ENCODE measurements at places on chromosomes 5 and 9. TPM values are rescaled to one million over a fixed set of nuclear protein-coding genes. Genes with fewer than 3 reads are reported as not detected.

Gene GARIN3
- total RNA-seq = 0.50 TPM

Gene IFNA2
- not detected for total RNA-seq

Gene GZMA
- 13.3 TPM for total RNA-seq

Gene FLT4
- 8.2 TPM for total RNA-seq

Gene GLDC
- total RNA-seq = 3.1 TPM

DNA sequence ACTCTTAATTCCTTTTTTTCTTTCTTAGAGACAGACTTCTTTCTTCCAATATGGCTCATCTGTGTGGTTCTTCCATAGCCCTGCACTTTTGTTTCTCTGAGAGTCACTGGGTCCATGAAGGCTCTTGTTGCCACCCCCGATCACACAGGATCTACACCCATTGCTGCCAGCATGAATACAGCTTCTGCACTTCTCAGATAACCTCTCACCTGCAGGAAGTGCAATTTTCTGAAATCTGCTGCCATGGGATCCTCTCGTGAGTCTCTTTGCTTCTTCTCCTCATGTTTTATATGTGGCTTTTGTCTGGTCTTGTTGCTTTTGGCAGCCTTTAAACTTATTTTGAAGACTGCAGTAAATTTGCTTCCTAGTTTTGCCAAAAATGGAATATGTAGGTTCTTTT is 171.2 kb downstream of the TMEM167A start:
- H3K27ac ChIP-seq = no peak overlapping the region
- H3K27me3 ChIP-seq = no peaks in the 10 kb centered on the region
- no peaks in the 10 kb centered on the region for H3K36me3 ChIP-seq
- no peak for DNase-seq
- no peak overlapping the region for H3K4me3 ChIP-seq

GRCh38 chr9:21558079-21558478 is 76.0 kb upstream of the IFNE start:
- DNase-seq = no peak
- H3K27me3 ChIP-seq = peaks cover 34% of the 10 kb centered on the region
- no peak overlapping the region for H3K27ac ChIP-seq
- peaks cover 11% of the 10 kb centered on the region for H3K4me1 ChIP-seq
- no peak overlapping the region for H3K4me3 ChIP-seq

DNA sequence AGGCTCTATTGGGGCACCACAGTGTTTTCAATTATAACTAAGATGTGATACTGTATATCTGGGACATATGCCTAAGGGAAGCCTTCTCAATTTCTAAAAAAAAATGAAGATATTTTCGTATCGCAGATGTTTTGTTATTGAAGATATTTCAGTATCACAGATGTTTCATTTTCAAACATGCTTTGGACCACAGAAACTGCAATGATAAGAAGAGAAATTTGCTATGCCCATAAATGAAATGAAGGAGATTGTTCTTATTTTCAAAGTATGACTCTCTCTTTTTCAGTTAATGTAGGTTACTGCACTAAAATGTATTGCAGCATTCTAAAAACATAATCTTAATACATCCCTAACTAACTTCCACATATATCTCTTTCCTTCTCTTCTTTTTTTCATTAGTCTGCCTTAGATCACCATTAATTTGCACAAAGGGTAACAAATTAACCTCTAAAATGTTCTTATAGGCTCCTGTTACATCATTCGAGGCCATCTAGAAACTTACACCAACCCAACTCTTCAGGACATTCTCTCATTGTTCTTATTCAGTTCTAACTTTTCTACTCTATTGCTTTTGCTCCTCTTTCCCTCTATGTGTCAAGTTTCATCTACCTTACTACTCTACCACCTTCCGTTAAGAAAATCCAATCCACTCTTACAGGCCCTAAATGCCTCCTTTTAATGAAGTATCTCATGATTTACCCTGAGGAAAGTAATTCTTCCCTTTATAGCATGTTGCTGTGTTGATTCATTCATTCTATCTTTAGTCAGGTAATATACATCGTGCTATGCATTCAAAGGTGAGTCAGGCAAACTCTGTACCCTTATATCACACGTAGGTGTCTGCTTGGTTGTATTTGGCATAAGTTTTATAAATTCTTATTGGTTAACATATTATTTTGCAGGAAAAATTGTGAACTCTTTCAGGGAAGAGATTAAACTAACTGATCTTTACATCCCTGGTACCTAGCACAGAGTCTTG is 70.5 kb downstream of the ST8SIA4 start:
- H3K4me3 ChIP-seq = no peak overlapping the region
- no peaks in the 10 kb centered on the region for H3K36me3 ChIP-seq
- no peak for DNase-seq
- H3K27me3 ChIP-seq = no peaks in the 10 kb centered on the region

- H3K27ac ChIP-seq = no peak overlapping the region
- DNase-seq = no peak
- no peaks in the 10 kb centered on the region for H3K36me3 ChIP-seq
- H3K4me3 ChIP-seq = no peak overlapping the region
These were observed 20.2 kb upstream of the GNPDA1 start for GRCh38 chr5:142032747-142033631.

DNA sequence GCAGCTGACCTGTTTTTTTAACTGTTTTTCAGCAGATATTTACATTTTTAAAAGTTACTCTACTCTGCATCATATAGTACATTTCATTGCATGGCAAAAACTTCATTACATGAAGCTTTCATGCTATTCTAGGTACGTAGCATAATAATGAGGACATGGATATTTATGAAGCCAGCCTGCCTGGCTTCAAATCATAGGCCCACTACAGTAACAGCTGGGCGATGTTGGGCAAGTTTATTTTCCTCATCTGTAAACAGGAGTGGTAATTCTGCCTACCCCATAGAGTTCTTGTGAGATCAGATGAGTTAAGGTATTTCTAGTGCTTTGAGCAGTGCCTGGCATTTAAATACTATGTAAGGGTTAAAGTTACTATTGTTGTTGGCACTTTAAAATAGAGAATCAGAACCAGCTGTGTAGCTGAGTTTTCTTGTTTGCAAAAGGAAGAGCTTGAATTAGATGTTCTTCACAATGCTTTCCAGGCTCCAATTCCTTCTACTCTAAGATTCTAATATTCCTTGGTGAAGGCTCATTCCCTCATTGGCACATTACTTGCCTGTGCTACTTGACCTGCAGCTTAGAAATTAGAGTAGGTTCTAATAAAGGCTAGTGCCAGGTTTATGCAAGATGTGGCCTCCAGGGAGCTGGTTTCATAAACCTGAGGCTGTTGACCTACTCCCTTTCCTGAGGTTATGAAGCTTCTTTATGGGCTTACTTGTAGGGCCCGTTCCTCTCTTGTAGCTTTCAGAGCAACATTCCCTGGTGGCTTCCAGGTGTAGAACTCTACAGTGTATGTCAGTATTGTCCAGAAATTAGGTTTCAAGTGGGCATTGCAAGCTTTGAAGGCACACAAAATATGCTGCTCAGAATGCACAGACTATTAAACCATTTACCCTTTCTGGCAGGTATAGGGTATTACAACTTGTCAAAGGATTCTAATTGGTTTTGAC is 14.5 kb downstream of the ANP32B start:
- no peak for DNase-seq
- H3K4me3 ChIP-seq = no peak overlapping the region
- H3K4me1 ChIP-seq = peaks cover 16% of the 10 kb centered on the region
- no peaks in the 10 kb centered on the region for H3K27me3 ChIP-seq
- peaks cover 12% of the 10 kb centered on the region for H3K36me3 ChIP-seq
- H3K27ac ChIP-seq = no peak overlapping the region

DNA sequence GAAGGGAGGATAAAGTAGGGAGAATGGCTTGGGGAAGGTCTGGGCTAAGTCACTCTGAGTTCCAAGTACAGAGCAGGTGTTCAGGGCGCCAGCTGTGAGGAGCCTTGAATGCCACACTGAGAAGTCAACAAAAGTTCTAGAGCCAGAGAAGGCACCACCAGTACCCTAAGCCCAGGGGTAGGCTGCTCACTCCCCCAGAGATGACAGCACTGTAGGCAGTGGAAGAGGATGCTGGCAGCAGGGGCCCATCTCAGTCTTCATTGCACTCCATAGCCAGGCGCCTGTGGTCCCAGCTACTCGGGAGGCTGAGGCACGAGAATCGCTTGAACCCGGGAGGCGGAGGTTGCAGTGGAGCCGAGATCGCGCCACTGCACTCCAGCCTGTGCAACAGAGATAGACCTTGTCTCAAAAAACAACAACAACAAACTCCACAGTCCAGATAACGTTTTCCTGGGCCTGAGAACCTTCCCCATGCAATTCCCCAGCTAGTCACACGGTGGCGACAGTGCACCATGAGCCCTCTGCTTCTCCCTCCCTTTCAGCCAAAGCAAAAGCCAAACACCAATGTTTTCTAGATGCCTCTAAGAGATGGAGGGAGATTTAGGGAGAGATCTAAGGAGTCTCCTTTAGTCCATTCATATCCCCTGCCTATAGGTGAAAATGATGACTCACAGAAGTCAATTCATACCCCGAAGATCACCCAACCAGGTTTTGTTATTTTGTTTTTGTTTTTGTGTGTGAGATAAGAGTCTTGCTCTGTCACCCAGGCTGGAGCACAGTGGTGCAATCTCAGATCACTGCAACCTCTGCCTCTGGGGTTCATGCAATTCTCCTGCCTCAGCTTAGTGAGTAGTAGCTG is 19.8 kb upstream of the NSD1 start:
- no peak overlapping the region for H3K27ac ChIP-seq
- no peak overlapping the region for H3K4me3 ChIP-seq
- H3K4me1 ChIP-seq = peaks cover 16% of the 10 kb centered on the region
- DNase-seq = peak; percentile 82

GRCh38 chr9:83267741-83268140 is 204.8 kb upstream of the RASEF start:
- no peak overlapping the region for H3K4me3 ChIP-seq
- no peak overlapping the region for H3K27ac ChIP-seq
- no peak for DNase-seq
- no peaks in the 10 kb centered on the region for H3K36me3 ChIP-seq

DNA sequence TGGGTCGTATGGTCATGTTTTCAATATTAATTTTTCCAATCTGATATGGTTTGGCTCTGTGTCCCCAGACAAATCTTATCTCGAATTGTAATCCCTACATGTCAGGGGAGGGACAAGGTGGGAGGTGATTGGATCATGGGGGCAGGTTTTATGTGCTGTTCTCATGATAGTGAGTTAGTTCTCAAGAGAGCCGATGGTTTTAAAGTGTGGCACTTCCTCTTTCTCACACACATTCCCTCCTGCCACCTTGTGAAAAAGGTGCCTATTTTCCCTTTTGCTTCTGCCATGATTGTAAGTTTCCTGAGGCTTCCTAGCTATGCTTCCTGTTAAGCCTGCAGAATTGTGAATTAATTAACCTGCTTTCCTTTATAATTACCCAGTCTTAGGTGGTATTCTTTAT is 309.1 kb upstream of the GRIN3A start:
- H3K4me3 ChIP-seq = no peak overlapping the region
- no peaks in the 10 kb centered on the region for H3K36me3 ChIP-seq
- H3K4me1 ChIP-seq = no peaks in the 10 kb centered on the region
- DNase-seq = no peak
- no peaks in the 10 kb centered on the region for H3K27me3 ChIP-seq
- H3K27ac ChIP-seq = no peak overlapping the region

DNA sequence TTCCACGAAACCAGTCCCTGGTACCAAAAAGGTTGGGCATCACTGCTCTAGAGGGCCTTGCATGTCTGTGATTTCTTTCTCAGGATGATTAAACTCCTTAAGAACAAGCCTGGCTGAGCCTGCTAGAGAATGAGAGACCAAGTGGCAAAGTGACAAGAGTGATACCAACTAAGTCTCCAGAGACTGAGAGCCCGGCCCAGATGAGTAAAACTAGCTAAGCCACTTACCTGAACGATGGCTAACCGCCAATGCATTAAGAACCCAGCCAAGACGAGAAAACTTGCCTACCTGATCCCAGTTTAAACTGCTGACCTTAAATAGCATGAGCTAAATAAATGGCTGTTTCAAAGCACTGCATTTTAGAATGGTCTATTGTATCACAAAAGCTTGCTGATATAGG is 5.6 kb upstream of the CCDC152 start:
- H3K27ac ChIP-seq = no peak overlapping the region
- no peak overlapping the region for H3K4me3 ChIP-seq
- no peaks in the 10 kb centered on the region for H3K4me1 ChIP-seq
- no peaks in the 10 kb centered on the region for H3K27me3 ChIP-seq
- H3K36me3 ChIP-seq = no peaks in the 10 kb centered on the region

DNA sequence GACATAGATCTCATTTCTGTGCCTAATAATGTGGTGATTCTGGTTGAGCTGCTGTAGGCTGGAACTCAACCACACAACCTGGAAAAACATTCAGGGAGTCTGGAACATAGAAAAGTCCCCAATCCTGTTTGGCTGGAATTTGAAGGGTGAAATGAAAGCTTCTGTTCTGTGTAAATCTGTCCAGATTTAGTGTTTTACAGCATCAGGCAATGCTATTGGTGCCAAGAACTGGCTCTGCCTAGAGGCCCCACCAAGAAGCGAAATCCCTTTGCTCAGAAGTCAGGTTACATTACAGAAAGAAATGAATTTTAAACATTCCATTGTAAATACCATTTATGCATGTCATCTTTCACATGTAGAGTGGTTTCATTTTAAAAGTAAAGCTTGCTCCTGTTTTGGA is 56.3 kb downstream of the TMEM174 start:
- H3K4me1 ChIP-seq = peaks cover 22% of the 10 kb centered on the region
- DNase-seq = no peak

- no peaks in the 10 kb centered on the region for H3K36me3 ChIP-seq
- H3K27me3 ChIP-seq = no peaks in the 10 kb centered on the region
- H3K4me3 ChIP-seq = no peak overlapping the region
- DNase-seq = no peak
- H3K4me1 ChIP-seq = no peaks in the 10 kb centered on the region
These were observed 58.1 kb upstream of the NEURL1B start for GRCh38 chr5:172582940-172583339.

DNA sequence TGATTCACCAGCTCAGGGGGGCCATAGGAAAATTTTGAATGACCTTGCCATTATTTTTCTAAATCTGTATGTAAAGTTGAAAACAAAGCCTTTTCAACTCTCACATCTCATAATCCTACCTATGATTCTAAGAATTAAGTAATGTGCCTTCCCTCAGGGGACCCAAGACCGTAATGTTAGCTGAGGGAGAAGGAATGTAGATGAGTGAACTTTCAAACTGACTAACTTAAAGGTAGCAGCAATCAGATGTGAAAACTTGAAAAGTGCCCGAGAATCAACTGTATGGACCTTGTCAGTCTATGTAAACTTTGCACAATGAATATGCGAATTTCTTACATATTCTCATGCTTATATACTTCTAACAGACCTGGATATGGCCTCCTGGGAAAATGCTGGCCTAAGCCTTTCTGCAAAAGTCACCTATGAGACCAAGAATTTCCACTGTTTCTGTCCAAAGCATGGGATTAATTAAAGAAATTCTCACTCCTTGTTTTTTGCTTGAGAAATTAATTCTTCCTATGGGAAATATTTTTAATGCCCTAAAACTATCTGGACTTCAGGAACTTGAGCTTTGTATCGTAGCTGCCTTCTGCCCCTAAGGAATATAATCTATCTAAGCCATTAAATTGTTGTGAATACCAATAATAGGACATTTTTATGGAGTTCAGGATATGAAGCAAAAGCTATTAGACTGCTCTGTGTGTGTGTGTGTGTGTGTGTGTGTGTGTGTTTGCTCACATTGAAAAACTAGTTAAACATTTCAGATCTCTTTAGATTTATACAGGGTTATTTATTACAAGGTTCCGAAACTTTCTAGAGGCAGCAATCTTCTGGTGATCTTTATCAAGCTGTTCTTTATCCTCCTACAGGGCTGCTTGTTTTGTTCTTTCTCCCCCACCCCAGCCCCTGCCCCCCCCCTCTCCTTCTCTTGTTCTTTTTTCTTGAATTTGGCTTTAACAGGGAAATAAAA is 169.1 kb upstream of the CLINT1 start:
- no peak for DNase-seq
- no peaks in the 10 kb centered on the region for H3K4me1 ChIP-seq
- H3K4me3 ChIP-seq = no peak overlapping the region
- H3K27ac ChIP-seq = no peak overlapping the region
- H3K27me3 ChIP-seq = no peaks in the 10 kb centered on the region
- no peaks in the 10 kb centered on the region for H3K36me3 ChIP-seq

Measured in CD8-positive, alpha-beta memory T cell (primary cell).